HFF-Myc (cell line): ENCODE measurements at places on chromosomes 7 and 10.

DNA sequence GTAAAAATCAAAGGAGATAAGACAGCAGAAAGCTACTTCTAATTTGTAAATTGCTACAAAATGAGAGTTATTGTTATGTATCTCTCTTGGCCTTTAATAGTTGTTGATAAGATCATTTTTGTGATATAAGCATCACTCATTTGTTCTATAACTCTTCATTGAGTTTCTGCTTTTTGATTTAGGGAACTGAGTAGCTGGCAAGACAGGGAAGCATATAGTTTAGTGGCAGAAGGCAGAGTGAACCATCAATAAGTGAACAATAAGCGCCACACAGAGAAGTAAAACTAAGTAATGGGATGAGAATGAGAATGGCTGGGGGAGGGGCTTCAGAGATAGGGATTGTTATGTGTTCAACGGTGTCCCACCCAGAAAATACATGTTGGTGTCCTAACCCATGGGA lies 245.4 kb downstream of the ADARB2 start:
- no peak for DNase-seq

GRCh38 chr7:119903085-119903484 lies 369.9 kb upstream of the KCND2 start:
- no peak for DNase-seq

- no peak for DNase-seq
These were observed 18.6 kb downstream of the DMTF1 start for GRCh38 chr7:87170828-87171227.

GRCh38 chr10:28403090-28403489 lies 100.2 kb upstream of the MPP7 start:
- DNase-seq, result no peak

DNA sequence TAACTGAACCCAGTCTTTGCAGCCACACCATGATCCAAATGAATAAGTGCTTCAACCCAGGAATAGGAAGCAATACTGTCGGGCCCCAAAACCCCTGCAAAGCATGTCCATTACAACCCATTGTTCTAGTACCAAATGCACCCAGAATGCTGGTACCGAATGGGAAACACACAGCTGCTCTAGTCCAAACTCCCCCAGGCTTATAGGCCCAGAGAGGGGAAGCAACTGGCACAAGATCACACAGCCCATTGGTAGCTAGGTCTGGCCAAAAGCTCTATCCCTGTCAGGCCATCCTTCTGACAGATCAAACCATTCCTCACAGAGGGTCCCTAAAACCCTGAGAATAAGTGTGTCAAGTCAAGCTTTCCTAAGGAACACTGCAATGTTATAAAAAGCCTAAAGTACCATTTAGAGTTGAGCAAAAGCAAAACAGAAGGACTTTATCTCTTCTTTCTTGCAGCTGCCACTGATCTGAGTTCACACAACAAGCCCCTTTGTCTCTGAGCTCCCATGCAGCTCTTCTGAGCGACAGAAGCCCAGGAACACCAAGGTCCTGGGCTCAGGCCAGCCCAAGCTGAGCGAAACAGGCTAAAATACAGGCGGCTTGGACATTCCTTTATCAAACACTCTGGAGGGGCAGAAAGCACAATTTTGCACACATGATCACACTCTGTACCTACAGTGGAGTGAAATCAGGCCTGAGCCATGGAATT lies 116.7 kb downstream of the SGMS1 start:
- no peak for DNase-seq

GRCh38 chr7:73359746-73360375 lies 31.9 kb downstream of the FKBP6 start:
- no peak for DNase-seq

DNA sequence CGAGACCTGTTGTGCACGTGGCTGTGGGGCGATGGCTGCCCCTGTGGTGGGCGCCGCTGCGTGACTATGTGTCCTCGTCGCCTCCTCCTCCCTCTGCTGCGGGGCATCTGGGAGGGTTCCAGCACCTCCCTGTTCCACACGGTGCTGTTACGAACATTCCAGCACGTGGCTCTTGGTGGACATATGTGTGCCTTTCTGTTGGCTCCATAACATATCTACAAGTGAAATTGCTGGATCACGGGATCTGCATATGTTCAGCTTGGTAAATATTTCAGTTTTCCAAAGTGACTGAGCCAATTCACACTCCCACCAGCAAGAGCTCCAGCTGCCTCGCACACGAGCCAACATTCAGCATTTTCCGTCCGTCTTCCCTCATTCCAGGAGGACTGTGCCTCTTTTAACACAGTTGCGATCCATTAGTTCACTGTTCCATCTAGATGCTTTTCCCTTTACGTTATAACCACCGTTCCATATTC lies 25.1 kb downstream of the SNX8 start:
- DNase-seq, result no peak

DNA sequence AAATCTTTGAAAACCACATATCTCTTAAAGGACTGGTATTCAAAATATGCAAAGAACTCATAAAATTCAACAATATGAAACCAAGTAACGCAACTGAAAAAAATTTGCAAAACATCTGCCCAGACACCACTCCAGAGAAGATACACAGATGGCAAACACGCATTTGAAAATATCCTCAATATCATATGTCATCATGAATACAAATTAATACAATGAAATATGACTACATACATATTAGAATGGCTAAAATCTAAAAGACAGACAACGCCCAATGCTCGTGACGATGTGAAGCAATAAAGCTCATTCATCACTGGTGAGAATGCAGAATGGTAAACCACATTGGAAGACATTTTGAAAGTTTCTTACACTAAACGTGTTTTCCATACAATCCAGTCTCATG lies 770.1 kb upstream of the CELF2 start:
- no peak for DNase-seq

DNA sequence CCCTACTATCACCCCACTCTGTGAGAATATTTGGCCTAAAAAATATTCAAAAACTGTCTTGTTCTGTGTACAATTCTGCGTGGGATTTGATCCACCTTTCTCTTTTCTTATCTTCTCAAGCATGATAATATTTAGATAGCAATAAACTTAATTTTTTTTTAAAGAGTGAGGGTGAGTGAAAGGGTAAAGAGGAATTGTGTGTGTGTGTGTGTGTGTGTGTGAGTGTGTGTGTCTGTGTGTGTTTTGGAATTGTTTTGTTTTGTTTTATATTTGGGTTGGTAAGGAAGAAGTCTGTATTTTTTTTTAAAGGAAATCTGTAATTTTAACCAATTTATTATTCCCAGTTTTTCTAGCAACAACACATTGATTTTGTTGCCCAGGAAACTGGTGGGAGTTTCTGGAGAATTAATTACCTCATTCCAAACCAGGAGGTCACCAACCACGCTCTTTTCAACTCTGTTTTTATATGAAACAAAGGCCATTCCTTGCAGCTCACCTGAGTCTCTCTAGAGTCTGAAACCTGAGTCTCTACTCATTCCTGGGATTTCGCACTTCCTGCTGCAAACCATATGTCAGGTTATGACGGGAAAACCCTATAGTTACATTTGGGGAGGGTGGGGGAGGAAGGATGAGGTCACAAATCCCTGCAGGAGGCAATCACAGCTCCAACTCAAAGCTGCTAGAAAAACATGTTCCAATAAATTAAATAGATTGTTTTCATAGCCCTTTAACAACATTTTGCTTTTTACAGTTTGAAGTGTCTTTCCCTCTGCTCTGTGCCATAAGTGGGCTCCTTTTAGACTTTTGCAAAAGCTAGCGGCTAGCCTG lies 38.1 kb upstream of the XPNPEP1 start:
- DNase-seq, result peak; percentile 65

GRCh38 chr7:151449990-151450389 lies 10.0 kb upstream of the CRYGN start:
- DNase-seq, result no peak
